NCI-H2029 (cell line): ENCODE measurements at places on chromosomes 4 and X.

DNA sequence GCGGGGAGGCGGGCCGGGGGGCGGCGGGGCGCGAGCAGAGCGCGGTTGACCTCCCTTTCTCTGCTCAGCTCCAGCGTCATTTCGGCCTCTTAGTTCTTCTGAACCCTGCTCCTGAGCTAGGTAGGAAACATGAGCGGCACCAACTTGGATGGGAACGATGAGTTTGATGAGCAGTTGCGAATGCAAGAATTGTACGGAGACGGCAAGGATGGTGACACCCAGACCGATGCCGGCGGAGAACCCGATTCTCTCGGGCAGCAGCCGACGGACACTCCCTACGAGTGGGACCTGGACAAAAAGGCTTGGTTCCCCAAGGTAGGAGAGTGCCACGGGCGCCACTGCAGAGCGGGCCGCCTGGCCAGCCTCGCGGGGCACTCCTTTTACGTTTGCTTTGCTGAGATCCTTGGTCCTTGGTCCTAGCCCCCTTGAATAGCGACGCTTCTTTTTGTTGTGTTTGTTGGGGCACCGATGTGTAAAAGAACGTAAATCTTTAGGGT is at the start of gene HTATSF1:
HTATSF1 (plus strand) TSS at position 37 of the 497 bp plus-strand sequence; CDS start at position 130, 93 bp downstream.
- DNase-seq: no peak

DNA sequence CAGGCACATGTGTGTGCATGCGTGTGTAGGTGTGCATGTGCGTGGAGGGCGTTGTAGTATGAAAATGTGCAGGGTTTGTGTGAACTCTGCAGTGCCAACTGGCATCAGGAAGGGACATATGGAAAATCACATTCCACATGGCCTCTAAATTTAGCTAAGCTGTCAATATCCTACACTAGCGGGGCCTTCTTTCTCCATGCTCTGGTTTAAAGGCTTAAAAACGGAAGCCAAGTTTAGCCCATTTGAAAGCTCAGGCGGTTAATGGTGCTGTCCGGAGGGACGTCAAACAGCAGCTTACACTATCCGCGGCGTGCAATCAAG is 144.1 kb upstream of the NOCT start:
- no peak for DNase-seq

DNA sequence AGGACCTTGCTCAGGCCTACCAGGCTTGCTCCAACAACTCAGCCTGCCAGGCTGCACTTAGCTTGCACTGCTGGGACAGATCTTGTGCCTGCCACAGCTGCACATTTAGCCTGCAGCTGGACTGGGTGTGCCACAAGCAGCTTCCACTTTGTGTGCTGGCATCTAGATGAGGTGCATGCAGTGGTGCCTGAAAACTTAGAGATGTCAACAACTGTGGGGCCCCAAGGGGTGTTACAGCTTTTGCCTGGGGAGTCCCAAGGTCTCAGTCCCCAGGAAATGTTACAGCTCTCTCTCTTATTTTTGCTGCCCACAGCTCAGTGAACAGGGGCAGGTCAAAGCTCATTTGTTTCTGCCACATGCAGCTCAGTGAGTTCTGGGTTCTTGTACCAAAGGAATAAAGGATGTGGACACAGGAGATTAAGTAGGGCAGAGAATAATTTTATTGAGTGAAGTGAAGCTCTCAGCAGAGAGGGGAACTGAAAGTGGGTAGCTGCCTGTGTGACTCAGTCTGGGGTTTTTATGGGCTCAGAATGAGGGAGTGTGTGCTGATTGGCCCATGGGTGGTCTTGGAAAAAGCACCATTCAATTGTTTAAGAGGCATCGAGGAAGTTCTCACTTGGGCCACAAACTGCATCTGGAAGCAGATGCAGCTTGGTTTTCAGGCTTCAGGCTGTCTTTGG is 828.3 kb downstream of the TECRL start:
- no peak for DNase-seq

GRCh38 chrX:24371391-24371972 is 11.0 kb downstream of the SUPT20HL1 start:
- no peak for DNase-seq

DNA sequence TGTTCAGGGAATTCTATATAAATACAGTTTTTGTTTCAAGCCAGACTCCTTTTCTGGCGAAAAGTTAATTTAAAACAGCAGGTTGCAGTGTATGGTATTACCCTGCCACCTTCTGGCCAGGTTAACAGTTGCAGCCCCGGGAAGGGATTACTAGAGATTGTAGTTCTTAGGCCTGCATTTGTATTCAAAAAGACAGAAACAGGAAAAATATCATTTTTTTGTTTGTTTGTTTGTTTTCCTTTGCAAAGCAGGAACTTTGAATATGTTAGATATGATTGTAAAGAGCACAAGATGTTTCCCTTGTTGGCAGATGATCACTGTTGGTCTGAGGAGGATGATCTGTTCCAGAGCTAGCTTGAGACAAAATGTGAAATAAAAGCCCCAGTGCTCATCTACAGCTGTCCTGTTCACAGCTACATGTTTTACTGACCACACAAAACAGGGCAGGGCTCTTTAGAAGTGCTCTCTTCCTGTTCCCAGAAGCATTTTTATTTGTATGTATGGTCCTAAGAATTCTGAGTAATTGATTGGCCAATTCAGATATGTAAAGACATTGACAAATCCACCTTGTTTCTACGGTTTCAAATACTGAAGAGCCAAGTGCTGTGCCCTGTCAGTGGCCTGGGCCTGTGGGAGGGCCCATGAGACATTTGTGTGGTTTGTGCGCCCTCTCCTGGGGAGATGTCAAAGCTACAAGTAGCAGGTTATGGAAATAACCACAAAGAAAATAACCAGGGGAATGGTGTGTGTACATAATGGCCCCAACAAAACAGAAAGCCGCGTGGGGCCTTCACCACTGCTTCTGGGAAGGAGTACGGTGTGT is 57.9 kb downstream of the CLDN22 start:
- peak; percentile 67 for DNase-seq

GRCh38 chr4:6324461-6324998 is 54.9 kb downstream of the WFS1 start:
- DNase-seq: no peak

GRCh38 chr4:143085659-143086058 is 99.1 kb upstream of the USP38 start:
- DNase-seq: no peak

- DNase-seq: peak; percentile 27
Measured at GRCh38 chr4:131499141-131499873, 1649.8 kb upstream of the PCDH10 start.

DNA sequence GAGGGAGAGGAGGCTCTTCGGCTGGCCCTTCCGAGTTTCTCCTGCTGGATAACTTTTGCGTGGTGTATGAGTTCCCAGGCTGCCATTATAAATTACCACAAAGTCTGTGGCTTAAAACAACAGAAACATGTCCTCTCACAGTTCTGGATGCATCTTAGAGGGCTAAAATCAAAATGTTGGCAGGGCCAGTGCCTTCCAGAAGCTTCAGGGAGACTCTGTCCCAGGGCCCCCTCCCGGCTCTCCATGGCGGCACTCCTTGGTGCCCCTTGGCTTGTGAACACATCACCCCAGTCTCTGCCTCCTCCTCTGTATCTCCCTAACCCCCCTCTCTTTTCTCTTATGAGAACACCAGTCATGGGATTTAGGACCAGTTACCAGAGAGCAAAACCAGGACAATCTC is 23.3 kb upstream of the PPP2R2C start:
- no peak for DNase-seq

DNA sequence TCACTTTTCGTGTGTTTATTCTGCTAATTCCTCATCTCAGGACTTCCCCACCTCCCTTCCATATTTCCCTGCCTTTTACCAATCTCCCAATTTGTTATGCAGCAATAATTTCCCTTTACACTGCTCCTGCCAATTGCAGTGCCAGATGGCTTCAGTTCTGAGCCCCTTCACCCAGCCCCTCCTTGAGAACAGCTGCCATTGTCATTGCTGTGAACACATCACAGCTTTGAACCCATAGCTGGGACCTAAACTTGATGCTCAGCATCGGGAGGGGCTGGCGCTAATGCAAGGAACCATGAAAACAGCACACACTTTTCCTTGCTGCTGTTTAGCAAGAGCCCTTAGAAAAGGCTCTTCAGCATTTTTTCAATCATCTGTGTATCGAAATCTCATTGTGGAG is 104.9 kb downstream of the ALPK1 start:
- DNase-seq: no peak
